WERI-Rb-1 (cell line): ENCODE measurements at places on chromosomes 12 and 14.

DNA sequence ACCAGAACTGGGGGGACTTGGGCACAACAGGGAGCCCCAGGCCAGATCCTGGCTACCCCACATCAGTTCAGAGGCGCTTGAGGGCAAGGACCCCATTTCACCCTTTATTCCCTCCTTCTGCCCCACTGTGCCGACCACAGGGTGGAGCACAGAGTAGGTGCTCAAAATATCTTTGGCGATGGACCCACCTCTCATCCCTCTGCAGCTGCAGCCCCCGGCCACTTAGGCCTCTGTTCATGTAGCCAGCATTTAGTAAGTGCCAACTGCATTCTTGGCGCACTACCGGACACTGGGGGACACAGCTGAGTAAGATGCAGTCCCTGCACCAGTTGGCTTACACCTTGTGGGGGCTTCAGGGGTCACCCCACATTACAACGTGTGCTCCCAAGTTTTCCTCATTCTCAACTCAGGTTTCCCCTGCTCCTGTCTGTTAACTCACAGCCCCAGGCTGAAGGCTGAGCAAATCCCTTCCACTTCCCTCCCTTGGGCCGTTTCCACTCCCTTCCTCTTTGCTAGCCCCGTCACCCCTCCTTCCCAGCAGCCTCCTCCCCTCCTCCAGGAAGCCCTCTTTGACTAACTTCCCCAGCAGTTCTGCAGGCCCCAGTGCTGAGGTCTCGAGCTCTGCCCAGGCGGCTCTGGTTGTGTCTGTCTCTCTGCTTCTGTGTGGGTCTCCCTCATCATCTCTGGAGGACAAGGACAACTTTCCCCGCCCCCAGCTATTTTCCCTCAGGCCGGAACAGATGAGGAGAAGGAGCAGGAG, 26.5 kb downstream of the KRT80 start:
- no peak for DNase-seq

DNA sequence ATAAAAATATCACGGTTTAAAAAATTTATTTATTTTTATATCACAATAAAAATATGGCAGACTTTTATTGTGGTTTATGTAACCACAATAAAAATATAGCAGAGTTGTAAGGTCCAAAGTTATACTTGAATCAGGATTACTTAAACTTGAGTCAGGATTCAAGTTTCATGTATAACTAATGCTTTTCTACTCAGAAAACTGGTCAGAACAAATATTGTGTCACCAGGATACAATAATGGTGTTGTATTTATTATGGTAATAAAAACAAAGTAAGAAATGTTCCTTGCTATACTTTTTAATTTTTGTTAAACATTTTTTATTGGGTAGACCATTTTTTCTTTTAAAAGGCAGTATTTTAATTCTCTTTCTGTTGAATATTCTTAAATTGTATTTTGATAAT, 29.2 kb upstream of the EPS8 start:
- no peak for DNase-seq

GRCh38 chr12:106759526-106760183, 14.8 kb upstream of the RIC8B start:
- peak; percentile 43 for DNase-seq

- DNase-seq: no peak
Measured at GRCh38 chr12:42859612-42860011, 270.1 kb upstream of the PRICKLE1 start.

GRCh38 chr14:19754172-19754571, 10.8 kb downstream of the OR4Q3 start:
- DNase-seq: no peak

DNA sequence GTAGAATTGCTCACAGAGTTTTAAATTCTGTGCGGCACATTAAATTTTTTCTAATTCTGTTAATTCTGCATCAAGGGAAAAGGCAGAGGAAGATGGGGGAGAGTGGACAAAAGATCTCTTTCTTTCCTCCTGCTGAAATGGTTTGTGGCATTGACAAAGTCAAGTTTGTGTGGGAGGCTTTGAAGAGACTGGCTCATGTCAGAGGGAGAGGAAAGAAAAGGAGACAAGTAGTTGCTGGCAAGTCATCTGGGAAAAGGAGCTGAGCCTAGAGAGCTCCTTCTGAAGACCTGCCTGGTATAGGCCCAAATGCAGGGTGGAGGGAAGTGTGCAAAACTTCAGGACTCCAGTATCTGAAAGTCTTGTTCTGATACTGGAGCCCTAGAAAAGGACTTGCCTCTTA, 36.3 kb downstream of the TTLL5 start:
- no peak for DNase-seq

- peak; percentile 91 for DNase-seq
Measured at GRCh38 chr12:49984476-49985359, 12.0 kb downstream of the AQP6 start.

- no peak for DNase-seq
Measured at GRCh38 chr12:91608542-91608941, 425.9 kb upstream of the DCN start.

- no peak for DNase-seq
Measured at GRCh38 chr12:52252728-52253343, 19.8 kb downstream of the KRT7 start.

DNA sequence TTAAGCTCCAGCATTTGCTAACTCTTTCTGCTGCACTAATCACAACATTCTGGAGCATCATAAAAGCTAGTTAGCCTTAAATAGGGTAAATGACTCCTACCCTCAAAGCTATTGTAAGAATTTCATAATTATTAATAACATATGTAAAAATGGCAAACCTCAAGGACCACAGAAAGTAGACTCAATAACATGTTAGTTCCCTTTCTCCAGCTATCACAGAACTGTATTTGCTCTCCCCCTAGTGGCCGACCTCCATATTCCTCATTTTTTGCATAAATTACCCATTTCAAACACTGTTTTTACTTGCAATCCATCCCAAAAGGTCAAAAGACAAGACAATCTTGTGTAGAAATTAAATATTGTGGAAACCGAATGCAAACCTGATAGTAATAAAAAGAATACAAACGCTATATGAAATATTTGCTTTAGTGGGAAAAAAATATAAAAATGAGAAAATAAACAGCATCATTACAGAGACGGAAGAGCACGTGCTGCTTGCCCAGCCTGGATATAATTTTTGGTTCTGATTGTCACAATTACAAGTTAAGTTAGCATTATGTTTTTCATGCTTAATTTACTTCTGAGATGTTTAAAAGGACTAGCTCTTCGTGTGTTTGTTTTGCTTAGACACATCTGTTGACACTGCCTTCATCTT, 97.9 kb downstream of the RERGL start:
- DNase-seq: peak; percentile 29

- DNase-seq: no peak
Measured at GRCh38 chr12:30913323-30913722, 13.2 kb upstream of the TSPAN11 start.

DNA sequence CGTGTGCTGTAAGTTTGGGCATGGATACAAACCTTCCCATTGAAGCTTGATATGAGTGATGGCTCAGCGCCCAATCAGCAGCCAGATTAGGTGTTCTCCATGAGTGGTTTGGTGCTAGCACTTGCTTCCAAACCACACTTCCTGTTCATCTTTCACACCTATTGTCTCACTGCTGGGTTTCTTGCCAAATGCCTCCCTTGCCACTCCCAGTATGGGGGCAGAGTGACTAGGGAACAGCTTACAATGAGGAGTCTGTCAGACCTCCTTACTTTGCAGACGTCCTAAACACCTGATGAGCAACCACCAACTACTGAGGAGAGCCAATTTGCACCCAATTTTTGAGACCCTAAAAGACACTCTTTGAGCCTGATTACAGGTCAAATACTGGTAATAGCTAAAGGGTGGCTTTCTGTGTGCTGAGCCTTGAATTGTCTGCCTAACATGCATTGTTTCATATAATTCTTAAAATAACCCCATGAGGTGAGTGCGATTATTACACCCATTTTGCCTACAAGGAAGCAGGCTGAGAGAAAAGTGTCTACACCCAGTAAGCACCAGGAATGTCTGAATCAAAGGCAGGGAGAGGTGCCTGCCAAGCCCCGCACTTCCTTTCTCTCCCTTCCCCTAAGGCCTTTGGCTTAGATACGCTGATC, 48.4 kb upstream of the FOS start:
- no peak for DNase-seq

DNA sequence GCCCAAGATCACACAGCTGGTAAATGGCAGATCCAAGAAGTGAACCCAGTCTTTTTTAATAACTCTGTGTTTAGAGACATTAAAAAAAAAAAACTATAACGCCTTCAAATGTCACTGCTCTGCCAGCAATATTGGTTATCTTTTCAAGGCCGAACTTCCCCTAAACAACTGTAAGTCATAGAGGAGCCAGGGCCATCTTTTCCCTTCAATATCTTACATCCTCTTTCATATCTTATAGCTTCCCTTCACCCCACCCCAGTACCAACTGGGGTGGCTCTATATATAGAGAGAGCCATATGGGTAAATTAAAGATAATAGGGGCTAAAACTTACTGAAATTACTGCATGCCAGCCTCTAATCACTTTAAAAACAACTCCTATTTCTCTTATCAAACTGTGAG, 100.2 kb downstream of the STAB2 start:
- no peak for DNase-seq

- no peak for DNase-seq
Measured at GRCh38 chr12:115191342-115191741, 507.4 kb upstream of the TBX3 start.

DNA sequence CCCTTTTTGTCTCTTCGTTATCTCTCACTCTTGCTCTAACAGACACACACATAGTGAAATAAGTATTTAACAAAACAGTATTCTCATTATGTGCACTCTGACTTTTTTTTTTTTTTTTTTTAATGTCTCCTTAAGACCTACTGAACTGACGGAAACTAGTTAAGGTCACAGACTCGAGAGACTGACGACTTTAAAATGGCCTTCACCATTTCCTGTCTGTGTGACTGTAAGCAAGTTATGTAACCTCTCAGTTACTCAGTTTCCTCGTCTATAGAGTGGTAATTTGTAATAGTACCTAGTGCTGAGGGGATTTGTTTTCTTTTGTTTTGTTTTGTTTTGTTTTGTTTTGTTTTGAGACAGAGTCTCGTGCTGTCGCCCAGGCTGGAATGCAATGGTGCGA, 284.8 kb downstream of the FBXL14 start:
- no peak for DNase-seq

GRCh38 chr14:81366214-81366613, 33.9 kb downstream of the STON2 start:
- DNase-seq: peak; percentile 18

GRCh38 chr12:40107803-40108620, 2.1 kb upstream of the SLC2A13 start:
- DNase-seq: no peak

DNA sequence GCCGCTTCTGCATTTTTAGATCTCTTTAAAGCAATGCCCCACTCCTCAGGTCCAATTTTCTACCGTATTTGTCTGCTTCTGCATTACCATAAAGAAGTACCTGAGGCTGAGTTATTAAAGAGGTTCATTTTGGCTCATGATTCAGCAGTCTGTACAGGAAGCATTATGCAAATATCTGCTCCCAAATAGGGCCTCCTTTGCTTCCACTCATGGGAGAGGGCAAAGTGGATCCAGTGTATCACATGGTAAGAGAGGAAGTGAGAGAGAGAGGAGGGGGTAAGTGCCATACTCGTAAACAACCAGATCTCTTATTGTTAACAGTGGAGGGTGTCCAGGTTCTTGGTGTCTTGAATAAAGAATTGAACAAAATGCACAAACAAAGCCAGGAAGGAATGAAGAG, 316.1 kb upstream of the SEL1L start:
- DNase-seq: no peak

DNA sequence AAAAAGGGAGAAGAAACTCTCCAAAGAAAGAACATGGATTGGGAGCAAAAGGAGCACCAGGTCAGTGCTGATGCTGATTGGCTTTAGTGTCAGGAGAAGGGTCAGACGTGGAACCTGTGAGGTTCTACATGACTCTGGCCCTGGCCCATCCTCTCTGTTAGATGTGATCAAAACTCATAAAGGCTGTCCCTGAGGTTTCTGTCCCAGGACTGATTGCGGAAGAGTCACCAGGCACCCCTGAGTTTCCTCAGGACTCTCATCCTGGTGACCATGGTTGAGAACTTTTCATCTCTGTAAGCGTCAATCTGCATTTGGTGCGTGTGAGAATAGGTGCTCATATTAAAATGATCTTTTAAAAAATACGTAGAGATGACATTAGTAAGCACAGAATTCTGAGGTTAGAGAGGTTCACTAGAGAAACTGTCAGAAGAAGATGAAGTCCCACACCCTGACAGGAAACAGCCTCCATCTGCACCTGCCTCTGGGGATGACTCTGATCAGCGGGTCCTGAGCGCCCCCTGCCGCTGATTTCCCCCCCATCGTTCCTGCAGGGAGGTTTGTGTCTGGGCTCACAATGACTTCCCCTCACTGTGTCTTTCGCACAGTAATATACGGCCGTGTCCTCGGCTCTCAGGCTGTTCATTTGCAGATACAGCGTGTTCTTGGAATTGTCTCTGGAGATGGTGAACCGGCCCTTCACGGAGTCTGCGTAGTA, 741.8 kb downstream of the TMEM121 start:
- DNase-seq: peak; percentile 20

DNA sequence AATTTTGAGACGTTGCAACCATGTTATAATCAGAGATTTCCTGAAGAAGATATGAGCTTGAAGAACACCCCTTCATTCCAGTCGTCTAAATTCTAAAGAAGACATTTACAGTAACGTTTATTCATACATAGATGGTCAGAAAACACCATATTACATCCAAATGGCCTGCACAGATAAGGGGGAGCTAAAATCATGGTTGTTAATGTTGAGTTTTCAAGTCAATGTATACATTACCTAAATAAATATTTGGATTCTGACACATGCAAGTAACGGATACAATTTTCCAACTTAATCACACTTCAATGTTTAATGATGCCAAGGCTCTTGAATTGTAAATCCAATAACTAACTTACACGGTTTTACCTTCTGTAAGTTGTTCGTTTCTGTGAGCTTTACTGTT, 318.4 kb downstream of the SLC6A15 start:
- no peak for DNase-seq

GRCh38 chr14:100286484-100287191, 19.6 kb downstream of the SLC25A29 start:
- DNase-seq: no peak

DNA sequence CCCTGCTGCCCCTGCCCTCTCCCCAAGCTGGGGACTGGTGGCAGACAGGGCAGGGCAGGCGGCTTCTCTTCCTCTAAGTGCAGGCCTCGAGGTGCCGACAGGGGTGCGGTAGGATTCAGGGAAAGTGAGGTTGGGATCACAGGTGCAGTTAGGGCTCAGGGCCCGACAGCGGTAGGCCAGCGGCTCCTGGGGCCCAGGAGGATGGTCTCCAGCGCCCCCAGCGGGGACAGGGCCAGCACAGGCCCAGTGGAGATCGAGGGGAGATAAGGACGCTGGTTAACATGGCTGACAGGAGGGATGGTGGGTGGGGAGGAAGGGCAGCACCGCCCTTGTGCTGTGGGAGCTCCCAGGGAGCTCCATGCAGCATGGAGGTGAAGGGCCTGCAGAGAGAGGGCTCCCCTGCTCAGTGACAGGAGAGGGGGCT, 935 bp upstream of the CRIP1 start:
- peak; percentile 85 for DNase-seq

- DNase-seq: no peak
Measured at GRCh38 chr14:102977475-102977874, 55.0 kb downstream of the AMN start.

DNA sequence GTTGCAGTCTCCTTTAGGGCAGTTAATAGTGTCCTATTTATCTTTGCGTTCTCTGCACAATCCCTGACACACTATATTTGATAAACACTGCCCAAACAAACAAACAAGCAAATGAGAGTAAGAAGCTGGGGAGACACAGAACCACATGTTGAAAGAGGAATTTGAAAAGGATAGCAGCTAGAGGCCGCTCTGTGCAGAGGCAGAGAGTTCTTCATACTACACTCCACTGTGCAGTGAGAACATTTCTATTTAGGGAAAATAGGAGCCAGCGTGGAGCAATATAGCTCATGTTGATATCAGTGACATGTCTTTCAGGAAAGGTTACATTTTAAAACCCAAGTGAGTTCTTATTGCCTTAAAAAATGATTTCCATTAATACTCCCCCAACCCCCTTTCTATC, 140.3 kb upstream of the SEL1L start:
- DNase-seq: no peak
